ENCODE measurements at places on chromosomes 16 and 17.

DNA sequence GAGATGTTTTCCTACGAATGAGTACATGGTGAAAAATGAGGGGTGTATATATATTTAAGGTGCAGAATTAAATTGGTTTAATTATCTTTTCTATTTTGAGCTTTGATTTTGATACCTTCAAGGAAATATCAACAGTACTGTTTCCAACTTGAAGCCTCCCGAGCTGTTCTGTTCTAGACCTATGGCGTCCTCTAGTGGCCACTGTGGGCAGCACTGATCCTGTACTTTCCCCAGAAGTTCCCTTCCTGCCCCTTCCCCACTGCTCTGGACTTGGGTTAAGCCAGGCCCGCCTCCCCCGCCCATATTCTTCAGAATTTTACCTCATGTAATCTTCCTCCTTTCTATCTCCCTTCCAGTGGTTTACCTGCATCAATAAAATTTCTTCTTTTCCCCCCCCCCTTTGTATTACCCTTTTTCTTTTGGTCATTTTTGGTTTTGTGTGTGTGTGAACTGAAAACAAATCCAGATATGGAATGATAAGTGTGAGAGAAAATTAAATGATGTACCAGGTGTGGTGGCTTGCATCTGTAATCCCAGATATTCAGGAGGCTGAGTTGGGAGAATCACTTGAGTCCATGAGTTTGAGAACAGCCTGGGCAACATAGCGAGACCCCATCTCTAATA, 1643.5 kb downstream of the TP53TG3F start:
- DNase-seq, result no peak

- no peak for DNase-seq
These were observed 69.9 kb downstream of the ABR start for GRCh38 chr17:1109606-1110540.

- no peak for DNase-seq
These were observed 53.2 kb downstream of the NQO1 start for GRCh38 chr16:69672998-69673713.

- peak; percentile 56 for DNase-seq
These were observed at the start of gene NETO2 for GRCh38 chr16:47143677-47144558. NETO2 (minus strand) TSS chr16:47143945; CDS start chr16:47143612, 333 bp downstream.

DNA sequence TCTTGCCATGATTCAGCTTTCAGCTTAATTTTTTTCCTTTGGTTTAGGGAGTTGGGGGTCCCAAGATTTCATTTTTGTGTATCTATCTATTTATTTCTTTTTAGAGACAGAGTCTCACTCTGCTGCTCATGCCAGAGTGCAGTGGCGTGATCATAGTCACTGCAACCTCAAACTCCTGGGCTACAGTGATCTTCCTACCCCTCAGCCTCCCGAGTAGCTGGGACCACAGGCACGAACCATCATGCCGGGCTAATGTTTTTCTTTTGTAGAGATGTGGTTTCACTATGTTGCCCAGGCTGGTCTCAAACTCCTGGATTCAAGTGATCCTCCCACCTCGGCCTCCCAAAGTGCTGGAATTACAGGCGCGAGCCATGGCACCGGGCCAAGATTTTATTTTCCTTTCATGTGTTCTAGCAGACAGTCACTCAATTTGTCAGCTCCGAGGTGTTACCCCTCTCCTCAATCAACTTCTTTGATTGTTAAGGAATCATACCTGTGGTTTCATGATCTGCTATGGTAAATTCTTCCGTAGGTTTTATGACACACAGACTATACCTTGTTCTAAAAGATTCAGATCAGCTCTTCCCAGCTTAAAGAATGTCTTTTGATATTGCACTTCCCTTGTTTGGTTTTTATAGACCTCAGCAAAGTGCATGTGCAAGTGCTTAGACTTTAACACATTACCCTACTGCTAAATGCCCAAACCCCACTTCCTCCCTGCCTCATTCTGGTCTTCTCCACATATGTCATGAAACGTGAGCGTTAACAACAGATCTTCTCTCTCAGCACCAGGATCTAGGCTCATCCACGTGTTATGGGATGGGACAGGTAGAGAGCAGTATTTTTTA, 13.0 kb downstream of the UNC45B start:
- DNase-seq, result no peak

DNA sequence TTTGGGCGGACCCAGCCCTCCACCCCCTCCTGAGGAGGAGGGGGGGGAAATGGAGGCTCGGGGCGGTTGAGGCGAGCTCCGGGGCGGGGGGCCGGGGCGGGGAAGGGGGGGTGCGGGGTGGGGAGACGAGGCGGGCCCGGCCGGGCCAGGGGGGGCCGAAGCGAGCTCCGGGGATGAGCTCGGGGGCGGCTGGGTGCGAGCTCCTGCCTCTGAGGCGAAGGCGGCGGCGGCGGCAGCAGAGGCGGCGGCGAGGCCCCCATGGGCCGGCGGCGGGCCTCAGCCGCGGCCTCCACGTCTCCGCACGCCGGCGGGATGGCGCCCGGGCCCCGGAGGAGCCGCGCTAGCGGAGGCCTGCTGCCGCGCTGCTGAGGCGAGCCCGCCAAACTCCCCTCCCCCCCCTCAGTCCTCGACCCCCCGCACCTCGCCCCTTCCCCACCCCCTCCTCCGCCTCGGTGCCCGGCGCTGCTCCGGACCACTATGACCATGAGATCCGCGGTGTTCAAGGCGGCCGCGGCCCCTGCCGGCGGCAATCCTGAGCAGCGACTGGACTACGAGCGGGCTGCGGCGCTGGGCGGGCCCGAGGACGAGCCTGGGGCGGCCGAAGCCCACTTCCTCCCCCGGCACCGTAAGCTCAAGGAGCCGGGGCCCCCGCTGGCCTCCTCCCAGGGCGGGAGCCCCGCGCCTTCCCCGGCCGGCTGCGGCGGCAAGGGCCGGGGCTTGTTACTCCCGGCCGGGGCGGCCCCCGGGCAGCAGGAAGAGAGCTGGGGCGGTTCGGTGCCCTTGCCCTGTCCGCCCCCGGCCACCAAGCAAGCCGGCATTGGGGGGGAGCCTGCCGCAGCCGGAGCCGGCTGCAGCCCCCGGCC, 596 bp downstream of the MSL1 start:
- DNase-seq, result no peak

DNA sequence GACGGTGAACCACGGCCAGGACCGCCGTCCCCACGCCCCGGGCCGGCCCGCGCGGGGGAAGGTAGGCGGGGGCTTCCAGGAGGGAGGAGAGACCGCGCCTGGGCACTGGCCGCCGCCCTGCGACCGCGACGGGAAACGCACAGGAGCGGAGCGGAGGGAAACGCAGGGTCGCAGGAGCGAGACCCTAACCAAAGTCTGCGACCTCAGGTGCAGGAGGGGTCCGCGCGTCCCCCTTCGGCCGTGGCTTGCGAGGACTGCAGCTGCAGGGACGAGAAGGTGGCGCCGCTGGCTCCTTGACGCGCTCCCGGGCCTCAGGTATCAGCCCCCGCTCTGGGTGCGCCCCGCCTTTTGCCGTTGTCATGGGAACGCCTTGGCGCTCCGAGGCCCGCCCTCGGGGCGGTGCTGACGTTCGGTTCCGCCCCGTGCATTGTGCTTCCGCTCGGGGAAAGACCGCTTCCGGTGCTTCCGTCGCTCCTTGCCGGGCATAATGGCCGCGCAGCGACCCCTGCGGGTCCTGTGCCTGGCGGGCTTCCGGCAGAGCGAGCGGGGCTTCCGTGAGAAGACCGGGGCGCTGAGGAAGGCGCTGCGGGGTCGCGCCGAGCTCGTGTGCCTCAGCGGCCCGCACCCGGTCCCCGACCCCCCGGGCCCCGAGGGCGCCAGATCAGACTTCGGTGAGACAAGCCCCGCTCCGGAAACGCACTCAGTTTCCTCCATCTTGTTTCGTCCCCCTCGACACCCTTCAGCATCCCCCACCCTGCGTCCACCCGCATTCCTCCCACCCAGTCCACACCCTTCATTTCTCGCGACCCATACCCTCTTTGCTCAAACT, at the start of gene OVCA2:
Gene OVCA2 (plus strand): TSS at position 462 of the 829 bp plus-strand sequence. CDS start 26 bp downstream, at position 488.
- peak; percentile 96 for DNase-seq

DNA sequence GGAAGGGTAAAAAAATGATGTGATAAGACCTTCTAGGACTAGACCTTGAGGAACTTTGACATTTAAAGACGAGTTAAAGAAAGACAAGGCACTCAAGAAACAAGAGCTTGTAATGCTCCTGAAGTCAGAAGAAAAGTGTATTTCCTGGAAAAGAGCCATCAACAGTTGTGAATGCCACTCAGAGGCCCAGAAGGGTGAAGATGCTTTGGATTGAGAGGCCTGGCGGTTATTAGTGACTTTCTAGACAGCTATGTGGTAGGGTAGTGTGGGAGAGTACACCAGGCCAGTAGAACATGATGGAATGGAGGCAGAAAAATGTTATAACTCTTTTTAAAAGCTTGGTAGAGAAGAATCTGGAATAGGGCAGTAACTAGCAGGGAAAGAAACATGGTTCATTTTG, 34.1 kb upstream of the ANKFN1 start:
- no peak for DNase-seq
